Activated CD4-positive, alpha-beta memory T cell treated with anti-CD3 and anti-CD28 coated beads for 36 hours (primary cell): ENCODE measurements at places on chromosomes 11 and 22. TPM values are rescaled to one million over a fixed set of nuclear protein-coding genes. Genes with fewer than 3 reads are reported as not detected.

FBLN1 gene
- total RNA-seq, result not detected

KDM4D gene
- total RNA-seq, result 1.6 TPM

GRIA4 gene
- not detected for total RNA-seq

TPBGL gene
- total RNA-seq, result 0.07 TPM

OR2AG2 gene
- total RNA-seq, result not detected

DDTL gene
- total RNA-seq, result 1.4 TPM

TRAF6 gene
- total RNA-seq, result 12.0 TPM

GDPD4 gene
- not detected for total RNA-seq

PTPRJ gene
- total RNA-seq, result 36.3 TPM

PTPN5 gene
- total RNA-seq, result not detected
